ENCODE measurements at places on chromosomes 2 and 18. TPM values are rescaled to one million over a fixed set of nuclear protein-coding genes. Genes with fewer than 3 reads are reported as not detected.

DNA sequence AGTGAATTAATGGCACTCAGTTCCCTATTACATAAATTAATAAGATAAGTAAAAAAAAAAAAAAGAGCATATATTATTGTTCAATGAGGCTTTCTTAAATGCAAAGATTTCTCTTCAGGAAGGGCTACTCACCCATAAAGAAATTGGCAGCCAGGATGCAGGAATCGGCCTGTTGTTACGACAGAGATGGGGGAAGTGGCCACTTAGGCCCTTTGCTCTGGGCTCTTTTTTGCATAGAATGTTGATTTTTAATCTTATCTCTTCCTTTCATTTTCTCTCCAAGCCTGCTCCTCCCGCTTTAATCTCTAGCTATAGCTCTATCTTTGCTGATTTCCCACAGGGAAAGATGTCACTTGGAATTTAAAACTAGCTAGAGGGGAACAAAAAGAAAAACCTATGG lies 391.8 kb upstream of the CRIM1 start:
- DNase-seq: no peak
- H3K4me3 ChIP-seq: no peak overlapping the region
- no peak overlapping the region for H3K27ac ChIP-seq
- H3K4me1 ChIP-seq: no peaks in the 10 kb centered on the region

DNA sequence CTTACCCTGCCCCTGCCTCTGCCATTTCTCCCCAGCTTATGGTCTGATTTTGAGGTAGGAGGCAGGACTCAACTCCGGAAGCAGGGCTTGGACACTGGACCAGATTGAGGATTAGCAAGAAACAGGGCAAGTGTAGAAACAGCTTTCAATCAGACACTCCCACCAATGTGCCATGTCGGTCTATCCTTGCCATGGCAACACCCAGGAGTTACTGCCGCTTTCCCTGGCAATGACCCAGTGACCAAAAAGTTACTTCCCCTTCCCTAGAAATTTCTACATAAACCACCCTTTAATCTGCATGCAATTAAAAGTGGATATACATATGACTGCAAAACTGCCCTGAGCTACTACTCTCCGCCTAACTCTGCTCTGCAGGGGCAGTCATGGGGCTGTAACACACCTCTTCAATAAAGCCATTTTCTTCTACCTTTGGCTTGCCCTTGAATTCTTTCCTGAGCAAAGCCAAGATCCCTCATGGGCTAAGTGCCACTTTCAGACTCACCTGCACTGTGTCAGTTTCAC lies 156.7 kb downstream of the LPIN1 start:
- H3K4me1 ChIP-seq: no peaks in the 10 kb centered on the region
- H3K36me3 ChIP-seq: no peaks in the 10 kb centered on the region
- DNase-seq: no peak
- H3K27ac ChIP-seq: no peak overlapping the region
- no peaks in the 10 kb centered on the region for H3K27me3 ChIP-seq
- no peak overlapping the region for H3K4me3 ChIP-seq

DNA sequence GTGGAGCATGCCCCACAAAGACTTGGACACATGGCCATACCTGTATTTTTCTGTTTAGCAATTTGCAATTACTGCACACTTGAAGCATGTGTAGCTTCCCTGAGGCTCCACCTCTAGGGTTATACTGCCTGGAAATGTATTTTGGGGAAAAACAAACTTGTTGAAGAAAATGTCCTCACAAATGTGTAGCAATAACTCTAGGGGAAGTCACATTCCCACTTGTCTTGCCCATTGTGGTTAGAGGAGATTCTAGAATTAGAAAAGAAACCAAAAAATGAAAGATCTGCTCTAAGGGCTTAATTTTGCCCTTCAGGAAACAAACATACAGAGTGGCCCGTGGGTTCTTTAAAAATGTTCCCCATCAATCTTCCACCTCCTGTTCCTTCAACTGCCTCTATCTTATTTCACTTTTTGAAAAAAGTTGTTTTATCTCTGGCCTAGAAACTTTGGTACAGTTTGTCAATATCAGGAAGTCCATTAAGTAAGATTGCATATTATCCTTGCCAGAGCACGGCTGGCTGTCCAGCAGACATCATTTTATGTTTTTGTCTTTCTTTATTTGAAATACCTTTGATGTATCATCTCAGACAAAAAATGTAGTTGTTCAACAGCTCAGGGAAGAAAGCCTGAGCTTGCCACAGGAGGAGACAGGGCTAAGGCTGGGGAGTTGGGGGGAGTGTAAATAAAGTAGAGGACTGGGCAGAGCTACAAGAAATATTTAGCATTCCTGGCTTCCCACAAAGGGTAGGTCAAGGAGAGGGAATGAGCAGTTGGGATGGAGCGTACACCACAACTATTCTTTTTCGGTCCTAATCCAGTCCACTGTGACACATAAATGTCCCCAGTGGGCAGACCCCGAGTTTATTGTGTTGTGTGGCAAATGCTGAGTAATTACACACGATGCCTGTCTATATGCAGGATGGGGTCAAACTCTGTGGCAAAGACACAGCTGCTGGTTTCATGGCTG lies 96.8 kb upstream of the CDC42EP3 start:
- H3K4me3 ChIP-seq: no peak overlapping the region
- no peaks in the 10 kb centered on the region for H3K27me3 ChIP-seq
- no peaks in the 10 kb centered on the region for H3K4me1 ChIP-seq
- DNase-seq: no peak
- no peaks in the 10 kb centered on the region for H3K36me3 ChIP-seq

GRCh38 chr2:3430172-3430571 lies 50.7 kb downstream of the TRAPPC12 start:
- no peaks in the 10 kb centered on the region for H3K27me3 ChIP-seq
- peaks cover 45% of the 10 kb centered on the region for H3K36me3 ChIP-seq
- H3K27ac ChIP-seq: no peak overlapping the region
- no peaks in the 10 kb centered on the region for H3K4me1 ChIP-seq
- DNase-seq: no peak
- H3K4me3 ChIP-seq: no peak overlapping the region

DNA sequence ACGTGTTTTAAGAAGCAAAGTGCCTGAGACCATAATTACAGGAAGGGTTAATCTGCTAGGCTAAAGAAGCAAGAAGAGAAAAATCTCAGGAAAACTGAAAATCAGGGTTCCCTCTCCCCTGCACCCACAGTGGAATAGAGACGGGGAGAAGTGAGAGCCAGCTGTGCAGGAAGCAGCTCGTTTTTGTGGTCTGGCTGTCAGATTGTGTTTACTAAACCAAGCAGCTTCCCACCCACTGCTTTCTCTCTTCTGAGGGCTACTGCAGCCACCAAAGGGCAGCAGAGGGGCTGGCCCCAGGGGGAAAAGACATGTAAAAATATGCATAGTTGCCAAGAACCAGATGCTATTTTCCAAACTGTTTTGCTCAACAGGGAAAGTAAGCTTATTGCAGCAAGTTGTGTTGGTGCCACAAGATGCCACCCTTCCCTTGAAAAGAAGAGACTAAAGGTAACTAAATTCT lies 72.6 kb upstream of the THUMPD2 start:
- DNase-seq: peak; percentile 55
- H3K27me3 ChIP-seq: no peaks in the 10 kb centered on the region
- H3K4me1 ChIP-seq: peaks cover 23% of the 10 kb centered on the region
- H3K27ac ChIP-seq: peak overlapping the region; percentile 84

DNA sequence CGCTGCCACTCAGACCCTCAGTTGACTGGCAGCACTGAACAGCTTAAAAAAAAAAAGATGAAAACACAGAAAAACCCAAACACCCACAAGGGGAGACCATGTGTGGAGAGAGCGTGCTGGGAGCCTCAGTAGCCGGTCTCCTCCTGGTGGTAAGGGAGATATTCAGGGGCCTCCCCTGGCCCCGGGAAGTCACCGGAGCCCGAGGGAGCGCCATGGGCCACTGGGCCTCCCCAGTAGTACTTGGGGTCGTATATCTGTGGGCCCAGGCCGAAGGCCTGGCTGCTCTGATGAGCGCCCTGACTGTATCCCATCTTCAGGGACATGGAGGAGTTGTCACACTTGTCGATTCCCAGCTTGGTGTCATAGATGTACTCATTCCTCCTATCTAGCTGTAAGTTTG lies 145.7 kb upstream of the TEKT4 start:
- no peak overlapping the region for H3K4me3 ChIP-seq
- no peaks in the 10 kb centered on the region for H3K36me3 ChIP-seq

Gene LINC00305
- polyA plus RNA-seq: 0.05 TPM

Gene NR4A2
- 4.4 TPM for polyA plus RNA-seq

Gene IMPACT
- polyA plus RNA-seq: 17.5 TPM

All from thymus (tissue), 14 donors.